Stimulated activated CD8-positive, alpha-beta memory T cell treated with anti-CD3 and anti-CD28 coated beads, Interleukin-15, amount 100 ng/mL, for 1 hour (primary cell): ENCODE measurements at places on chromosomes 7 and 10.

- no peak for DNase-seq
Observed at GRCh38 chr7:50851891-50852290, 69.2 kb upstream of the GRB10 start.

GRCh38 chr7:4707980-4708411 lies 25.9 kb downstream of the FOXK1 start:
- DNase-seq = no peak

DNA sequence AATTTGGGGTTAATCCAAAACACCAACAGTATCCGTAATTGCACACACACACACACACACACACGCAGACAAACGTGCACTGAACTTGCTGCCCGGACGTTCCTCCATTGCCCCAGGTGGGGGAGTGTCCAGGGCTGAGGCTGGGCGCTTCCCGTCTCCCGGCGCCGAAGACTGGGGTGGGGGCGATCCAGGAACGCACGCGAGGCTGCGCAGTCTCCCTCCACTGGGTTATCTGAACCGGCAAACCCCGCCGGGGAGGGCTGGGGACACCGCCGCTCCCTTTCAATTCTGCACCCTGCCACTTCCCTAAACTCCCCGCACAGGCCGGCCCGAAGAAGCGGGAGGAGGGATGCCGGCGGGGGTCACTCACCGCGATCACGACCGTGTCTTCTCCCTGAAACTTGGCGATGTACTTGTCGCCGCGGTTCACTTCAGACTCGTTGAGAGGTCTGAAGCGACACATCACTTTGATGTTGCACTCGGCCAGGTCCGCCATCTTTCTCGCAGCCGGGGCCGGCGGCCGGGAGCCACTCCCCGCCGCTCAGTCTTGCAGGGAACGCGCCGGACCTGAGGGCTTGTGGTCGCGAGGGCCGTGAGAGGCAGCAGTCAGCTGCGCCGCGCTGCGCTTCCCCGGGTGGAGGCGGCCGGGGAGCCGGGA lies 618 bp downstream of the KIF5B start:
- peak; percentile 17 for DNase-seq

DNA sequence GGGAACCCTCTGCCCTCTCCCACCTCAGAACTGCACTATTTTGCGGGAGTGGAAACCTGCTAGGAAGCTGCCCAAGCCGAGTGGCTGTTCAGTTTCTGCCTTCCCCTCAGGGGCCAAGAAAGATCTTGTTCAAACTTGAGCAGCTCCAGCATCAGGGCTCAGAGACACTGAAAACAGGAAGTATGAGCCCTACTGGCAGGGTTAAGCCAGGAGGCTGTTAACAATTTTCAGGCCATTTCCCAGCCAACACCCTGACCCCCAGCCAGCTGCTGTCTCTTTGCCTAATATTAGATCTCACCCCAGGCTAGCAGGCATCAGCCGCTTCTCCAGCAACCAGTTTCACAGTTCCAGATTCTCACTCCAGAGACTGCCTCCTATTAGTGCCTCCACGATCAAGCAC lies 9.2 kb downstream of the PLAU start:
- DNase-seq = no peak

- no peak for DNase-seq
Observed at GRCh38 chr7:120272701-120273475, at the start of gene KCND2. TSS of gene KCND2 (plus strand) at chr7:120273175.

GRCh38 chr7:67518580-67518979 lies 521.9 kb downstream of the TYW1 start:
- no peak for DNase-seq

DNA sequence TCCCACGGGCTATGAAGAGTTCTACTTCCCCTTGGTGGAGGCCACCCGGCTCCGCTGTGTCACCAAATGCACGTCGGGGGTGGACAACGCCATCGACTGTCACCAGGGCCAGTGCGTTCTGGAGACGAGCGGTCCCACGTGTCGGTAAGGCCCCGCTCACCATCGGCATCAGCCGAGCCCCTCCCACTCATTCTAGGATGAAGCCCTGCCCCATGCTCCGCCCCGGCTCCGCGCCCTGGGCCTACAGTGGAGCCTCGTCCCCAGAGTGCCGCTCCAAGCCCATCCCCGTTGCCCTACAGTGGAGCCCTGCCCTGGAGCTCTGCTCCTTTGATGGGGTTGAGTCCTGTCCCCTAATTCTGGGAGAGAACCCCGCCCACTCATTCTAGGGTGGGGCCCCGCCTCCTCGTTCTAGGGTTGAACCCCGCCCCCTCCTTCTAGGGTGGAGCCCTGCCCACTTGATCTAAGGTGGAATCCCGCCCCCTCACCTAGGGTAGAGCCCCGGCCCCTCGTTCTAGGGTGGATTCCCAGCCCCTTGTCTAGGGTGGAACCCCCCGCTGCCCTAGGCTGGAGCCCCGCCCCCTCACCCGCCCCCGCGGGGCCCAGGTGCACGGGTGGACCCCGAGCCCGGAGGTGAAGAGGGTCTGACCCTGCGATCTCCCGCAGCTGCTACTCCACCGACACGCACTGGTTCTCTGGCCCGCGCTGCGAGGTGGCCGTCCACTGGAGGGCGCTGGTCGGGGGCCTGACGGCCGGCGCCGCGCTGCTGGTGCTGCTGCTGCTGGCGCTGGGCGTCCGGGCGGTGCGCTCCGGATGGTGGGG lies 3.4 kb upstream of the MUC12 start:
- peak; percentile 48 for DNase-seq

GRCh38 chr7:5690931-5691473 lies 90.5 kb downstream of the RNF216 start:
- DNase-seq = no peak

- no peak for DNase-seq
Observed at GRCh38 chr10:124090601-124091209, 2.7 kb downstream of the CHST15 start.

GRCh38 chr7:140544388-140544826 lies 65.1 kb upstream of the MKRN1 start:
- no peak for DNase-seq

DNA sequence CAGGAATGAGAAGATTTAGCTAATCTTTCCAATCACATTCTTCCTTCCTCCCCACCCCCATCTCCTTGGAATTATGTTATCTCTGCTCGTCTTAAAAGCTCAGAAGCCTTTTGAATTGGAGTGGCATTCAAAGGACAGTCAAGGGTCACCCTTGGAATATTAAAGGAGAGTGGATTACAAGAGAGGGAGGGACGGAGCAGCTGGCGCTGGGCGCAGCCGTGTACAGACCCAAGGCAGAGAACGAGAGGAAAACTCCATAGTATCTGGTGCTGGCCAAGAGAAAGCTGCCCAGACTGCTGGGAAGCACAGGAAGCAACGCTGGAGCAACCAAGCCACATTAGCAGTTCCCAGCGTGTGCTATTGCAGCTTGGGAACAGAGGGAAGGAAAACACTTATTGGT lies 95.7 kb downstream of the POU6F2 start:
- DNase-seq = no peak

GRCh38 chr7:123689250-123689649 lies 33.6 kb downstream of the LMOD2 start:
- DNase-seq = no peak

DNA sequence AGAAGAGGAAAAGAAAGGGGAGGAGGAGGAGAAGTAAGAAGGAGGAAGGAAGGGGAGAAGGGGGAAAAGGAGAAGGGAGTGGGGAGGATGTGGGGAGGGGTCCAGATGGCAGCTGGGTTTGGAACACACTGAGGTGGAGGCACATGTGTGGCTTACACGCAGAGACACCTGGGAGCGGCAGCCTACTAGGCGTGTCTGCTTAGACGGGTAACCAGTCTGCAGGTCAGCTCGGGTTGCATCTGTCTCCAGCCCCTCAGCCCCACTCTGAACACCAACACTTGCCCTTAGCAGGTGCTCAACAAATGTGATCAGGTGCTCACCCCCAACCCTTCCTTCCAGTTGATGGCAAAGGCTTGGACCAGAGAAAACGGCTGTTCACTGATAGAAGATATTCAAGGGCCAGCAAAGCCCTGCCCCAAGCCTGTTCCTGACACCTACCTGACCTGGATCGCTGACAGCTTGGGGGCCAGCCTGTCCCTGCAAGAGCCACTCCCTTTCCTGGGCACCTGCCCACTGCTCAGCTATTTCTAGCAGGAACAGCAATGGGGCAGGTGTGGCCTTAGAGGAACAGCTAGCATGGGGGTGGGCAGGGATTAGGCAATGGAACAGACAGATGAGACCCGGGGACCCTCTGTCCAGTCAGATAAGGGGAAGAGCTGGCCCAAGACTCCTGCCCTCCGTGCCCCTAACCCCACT lies 70.5 kb downstream of the SH3PXD2A start:
- DNase-seq = no peak

GRCh38 chr10:98402478-98402877 lies 12.5 kb downstream of the PYROXD2 start:
- DNase-seq = no peak

DNA sequence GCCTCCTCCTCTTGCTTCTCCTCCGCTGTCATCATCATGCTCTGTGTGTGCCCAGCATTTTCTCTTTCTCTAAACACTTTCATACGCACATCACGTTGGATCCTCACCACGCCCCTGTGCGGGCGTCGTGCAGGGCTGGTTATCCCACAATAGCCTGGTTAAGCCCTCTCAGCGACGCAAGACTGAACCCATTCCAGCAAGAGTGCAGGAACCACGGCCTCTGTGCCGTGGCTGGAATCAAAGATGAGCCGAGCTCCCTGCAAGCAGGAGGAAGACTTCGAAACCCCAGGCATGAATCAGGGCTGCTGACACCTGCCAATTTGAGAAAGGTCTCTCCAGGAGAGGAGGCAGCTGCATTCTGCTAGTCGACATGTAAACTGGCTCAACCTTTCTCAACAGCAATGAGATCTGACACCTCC lies 74.8 kb upstream of the FOXK1 start:
- DNase-seq = no peak

- DNase-seq = no peak
Observed at GRCh38 chr7:91614431-91614830, 266.1 kb downstream of the MTERF1 start.

DNA sequence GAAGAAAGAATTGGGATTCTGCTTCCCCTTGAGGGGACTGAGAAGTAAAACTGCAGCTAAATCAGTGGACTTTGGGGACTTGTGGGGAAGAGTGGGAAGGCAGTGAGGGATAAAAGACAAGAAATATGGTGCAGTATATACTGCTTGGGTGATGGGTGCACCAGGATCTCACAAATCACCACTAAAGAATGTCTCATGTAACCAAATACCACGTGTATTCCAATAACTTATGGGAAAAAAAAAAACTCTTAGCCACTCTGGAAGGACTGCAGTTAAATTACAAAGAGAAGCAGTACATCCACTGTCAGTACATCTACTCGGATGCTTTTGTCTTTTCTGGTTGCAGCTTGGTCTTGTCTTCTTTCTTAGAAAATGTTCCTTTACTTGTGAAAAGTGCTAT lies 27.4 kb upstream of the GOT1 start:
- DNase-seq = no peak

GRCh38 chr7:84524714-84525694 lies 330.4 kb upstream of the SEMA3A start:
- no peak for DNase-seq

- DNase-seq = no peak
Observed at GRCh38 chr10:44301781-44302355, 83.0 kb downstream of the CXCL12 start.

- no peak for DNase-seq
Observed at GRCh38 chr7:117024811-117025210, 71.5 kb downstream of the ST7 start.

- no peak for DNase-seq
Observed at GRCh38 chr7:140631602-140632001, 9.0 kb downstream of the DENND2A start.

DNA sequence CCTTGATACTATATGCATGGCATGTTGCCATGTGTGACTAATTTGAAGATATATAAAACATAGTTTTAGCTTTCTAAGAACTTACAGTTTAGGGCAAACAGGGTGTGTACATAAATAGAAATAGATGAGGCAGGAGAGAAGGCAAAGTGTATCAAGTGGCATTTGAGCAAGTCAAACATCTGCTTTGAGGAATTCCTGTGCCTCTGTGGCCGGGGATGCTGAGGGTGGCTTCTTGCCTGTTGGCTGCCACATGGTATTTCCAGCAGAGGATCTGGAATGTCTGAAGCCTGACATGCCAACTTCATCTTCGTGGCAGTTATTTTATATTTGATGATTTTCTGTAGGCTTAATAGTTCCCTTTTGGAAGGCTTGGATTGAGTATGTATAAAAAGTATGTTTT lies 6.0 kb downstream of the SSBP1 start:
- DNase-seq = no peak

- DNase-seq = no peak
Observed at GRCh38 chr10:119518176-119518575, 24.3 kb downstream of the RGS10 start.

DNA sequence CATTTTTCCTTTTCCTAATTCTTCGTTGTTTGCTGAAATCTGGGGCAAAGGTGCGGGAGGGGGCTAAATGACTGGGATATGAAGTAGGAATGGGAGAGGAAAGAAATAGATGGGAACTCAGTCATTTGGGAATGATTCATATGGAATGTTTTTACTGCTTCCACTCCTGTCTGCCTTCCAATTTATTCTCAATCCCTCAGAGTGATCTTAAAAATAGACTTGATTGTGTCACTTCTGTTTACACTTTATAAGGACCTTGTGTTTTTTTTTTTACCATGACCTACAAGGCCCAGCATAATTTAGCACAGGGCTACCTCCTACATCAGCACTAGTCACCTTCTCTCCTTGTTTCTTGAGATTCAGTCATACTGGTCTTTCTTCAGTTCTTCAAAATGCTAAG lies 97.9 kb downstream of the PTEN start:
- no peak for DNase-seq

DNA sequence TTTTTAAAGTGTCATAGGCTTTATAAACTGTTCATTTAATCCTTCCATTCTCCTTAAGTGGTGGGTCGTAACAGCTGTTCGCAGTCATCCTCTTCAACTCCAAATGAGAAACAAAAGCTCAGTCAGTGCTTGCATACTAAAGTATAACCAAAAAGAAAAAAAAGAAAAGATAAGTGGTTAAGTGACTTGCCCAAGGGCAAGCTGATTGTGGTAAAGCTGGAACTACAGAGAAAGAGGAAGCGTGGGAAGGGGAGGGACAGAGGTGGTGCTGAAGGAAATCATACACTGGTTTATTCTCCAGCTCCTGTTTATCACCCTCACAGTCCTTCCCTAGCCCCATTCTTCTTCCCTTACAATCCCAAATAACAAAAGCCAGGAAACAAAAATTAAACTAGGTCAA lies 29.6 kb downstream of the IDE start:
- no peak for DNase-seq

- no peak for DNase-seq
Observed at GRCh38 chr10:92822964-92823363, 25.4 kb upstream of the EXOC6 start.

GRCh38 chr7:129169686-129170440 lies 18.6 kb upstream of the SMO start:
- DNase-seq = no peak

DNA sequence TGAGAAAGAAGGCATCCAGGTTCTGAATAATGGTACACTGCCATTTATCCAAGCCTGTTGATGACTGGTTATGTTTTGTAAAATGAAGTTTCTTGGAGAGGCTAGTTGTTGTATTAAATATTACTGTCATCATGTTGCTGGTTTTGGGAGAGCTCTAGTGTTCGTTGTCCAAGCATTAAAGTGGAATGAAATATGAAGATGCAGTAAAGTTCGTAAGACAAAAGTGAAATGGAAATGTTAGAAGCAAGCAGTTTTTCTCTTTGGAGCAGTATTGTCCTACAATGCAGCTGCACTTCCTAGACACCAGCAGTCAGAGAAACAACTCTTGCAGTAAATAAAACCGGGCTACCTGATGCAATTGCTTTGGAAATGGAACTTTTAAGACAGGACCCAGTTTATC lies 156.8 kb upstream of the FZD1 start:
- DNase-seq = no peak
